ENCODE measurements at places on chromosomes 13 and 19. TPM values are rescaled to one million over a fixed set of nuclear protein-coding genes. Genes with fewer than 3 reads are reported as not detected.

DNA sequence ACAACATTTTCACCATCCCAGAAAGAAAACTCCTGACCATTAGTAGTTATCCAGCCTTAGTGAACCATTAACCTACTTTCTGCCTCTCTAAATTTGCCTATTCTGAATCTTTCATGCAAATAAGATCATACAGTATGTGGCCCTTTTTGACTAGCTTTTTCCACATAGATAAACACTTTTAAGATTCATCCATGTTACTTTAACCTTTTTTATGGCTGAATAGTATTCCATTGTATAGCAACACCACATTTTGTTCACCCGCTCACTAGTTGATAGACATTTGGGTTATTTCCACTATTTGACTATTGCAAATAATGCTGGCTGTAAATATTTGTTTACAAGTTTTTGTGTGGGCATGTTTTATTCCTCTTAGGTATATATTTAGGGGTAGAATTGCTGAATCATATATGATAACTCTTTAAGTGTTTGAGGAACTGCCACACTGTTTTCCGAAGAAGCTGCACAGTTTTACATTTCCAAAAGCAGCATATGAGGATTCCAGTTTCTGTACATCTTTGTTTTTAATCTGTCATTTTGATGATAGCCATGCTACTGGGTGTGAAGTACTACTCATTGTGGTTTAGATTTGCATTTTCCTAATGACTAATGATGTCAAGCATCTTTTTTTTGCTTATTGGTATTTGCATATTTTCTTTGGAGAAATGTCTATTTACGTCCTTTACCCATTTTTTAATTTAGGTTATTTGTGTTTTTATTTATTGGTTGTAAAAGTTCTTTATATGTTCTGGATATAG is 17.1 kb downstream of the COG6 start:
- no peak for DNase-seq

DNA sequence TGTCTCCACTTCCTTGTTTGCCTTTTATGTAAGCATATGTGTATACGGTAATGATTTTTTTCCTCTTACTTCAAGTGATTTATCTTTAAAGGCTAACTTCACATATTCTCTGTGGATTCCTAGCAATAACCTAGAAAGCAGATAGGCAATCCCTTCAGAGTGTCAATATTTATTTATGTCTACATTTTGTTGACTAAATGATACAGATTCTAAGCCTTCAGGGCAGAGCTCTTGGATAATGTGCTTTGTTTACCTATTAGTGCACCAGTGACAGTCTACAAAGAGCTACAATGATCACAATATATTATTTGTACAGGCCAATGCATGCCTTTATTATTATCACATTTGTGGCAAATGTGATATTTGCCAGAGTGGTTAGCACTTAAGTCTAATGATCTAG is 406.2 kb downstream of the EFNB2 start:
- no peak for DNase-seq

DNA sequence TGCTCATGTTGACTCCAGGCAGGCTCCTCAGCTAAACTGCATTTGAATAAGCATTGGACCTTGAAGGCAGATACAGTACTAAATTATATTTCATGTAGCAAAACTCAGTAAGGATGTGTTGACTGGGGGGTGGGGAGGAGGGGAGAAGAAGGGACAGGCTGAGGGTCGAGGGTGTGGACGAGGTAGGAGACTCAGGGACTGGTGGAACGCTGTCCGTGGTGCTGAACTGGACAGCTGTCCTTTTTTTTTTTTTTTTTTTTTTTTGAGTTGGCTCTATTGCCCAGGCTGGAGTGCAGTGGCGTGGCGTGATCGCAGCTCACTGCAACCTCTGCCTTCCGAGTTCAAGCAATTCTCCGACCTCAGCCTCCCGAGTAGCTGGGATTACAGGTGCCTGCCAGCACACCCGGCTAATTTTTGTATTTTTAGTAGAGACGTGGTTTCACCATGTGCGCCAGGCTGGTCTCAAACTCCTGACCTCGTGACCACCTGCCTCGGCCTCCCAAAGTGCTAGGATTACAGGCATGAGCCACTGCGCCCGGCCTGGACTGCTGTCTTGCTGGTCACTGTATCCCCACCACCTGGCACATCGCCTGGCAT is 33.2 kb upstream of the CASP14 start:
- peak; percentile 53 for DNase-seq

GRCh38 chr13:27336014-27336673 is 65.5 kb downstream of the RASL11A start:
- DNase-seq: no peak

DNA sequence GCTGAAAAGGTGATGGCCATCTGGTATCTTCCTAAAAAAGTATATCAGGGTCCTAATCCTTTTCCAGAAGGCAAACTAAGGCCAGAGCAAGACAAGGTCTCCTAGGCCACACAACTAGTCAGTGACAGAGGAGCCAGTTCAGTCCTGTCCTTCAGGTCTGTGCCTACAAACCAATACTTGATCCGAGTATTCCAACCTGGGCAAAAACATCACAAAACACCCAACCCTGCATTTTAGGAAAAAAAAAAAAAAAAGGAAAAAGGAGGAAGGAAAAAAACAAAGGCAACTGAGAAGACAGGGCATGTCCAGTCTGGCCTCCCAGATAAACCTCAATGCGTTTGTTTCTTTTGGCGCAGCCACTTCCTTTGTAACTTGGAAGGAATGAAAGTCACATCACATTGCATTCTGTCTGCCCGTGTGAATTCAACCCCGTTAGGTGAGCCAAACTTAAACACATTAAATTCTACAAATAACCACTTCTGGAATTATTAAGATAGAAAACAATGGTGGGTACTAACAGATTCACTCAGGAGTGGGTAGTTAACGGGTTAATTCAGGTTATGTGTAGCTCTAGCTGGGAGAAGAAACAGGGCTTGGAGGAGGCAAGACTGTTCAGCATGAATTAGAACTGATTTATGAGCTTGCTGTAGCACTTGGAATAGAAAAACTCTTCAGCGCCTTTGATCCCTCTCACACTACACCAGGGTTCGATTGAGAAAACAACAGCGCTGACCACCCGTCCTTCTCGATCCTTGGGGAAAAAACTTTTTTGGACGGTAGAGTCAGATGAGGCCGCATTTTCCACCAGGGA is 43.0 kb upstream of the HNRNPA1L2 start:
- DNase-seq: no peak

GRCh38 chr13:80109303-80109702 is 231.6 kb downstream of the SPRY2 start:
- no peak for DNase-seq

- no peak for DNase-seq
Observed at GRCh38 chr13:61432029-61432428, 16.4 kb upstream of the PCDH20 start.

DNA sequence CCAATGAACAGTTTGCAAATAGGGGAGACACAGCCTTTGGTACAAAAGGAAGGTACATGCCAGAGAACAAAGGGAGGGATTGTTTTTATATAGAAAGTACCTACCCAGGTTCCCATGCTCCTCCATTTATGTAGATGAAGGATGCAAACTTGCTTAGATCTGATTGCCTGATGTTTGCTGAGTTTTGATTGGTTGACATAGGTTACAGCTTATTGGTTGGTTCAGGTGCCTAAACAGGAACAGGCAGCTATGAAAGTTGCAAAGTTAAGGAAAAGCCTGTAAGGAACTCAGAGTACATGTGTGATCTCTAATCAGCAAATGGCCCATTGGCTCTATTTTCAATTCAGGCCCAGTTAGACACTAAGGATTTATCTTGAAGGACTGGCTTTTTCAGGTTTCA is 6.5 kb upstream of the NAA16 start:
- DNase-seq: no peak

DNA sequence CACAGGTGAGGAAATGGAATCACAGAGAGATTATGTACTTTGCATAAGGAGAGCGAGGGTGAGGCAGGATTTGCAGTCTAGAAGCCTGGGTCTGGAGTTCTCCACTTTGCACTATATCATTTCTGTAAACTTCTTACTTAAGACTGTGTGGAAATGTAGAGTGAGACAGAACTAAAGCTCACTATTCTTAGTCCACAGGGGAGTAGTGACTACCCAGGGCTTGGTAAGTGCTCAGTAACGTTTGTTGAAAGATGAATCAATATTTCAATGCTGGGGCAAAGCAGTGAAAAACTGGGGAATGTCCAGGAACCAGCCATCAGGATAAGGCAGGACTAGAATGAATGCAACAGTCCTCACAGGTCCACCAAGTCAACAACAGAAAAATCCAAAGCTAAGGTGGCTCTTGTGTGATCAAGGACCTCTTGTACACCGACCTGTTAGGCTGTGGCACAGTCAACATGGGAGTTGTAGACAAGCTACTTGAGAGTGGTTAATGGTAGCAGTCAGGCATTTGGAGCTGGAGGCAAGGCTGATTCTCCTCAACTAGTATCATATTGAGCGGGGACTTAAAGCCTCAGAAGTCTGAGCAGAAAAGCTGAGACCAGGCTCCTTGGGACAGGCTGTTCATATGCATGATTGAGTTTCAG is 929 bp upstream of the TNFSF13B start:
- no peak for DNase-seq

DNA sequence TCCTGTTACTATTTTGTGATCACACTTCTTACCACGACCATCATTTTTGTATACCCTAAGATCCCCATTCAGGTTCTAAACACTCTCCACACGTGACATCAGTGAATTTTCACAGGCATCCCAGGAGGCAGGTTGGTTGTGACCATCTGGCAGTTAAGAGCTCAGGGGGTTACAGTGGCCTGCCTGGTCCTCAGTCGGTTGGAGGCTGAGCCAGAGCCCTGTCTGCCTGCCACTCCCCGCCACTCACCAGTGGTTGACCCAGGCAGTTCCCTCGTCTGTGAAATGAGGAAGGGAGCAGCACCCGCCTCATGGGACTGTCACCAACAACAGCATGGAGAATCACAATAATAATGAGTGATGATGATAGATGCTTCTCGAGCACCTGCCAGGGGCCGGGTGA is 36.4 kb upstream of the EHD2 start:
- no peak for DNase-seq

- no peak for DNase-seq
Observed at GRCh38 chr19:3324405-3324856, 42.0 kb upstream of the NFIC start.

- DNase-seq: no peak
Observed at GRCh38 chr19:16791942-16792341, 37.3 kb upstream of the SIN3B start.

GRCh38 chr13:34863360-34864135 is 78.5 kb upstream of the NBEA start:
- DNase-seq: peak; percentile 65

DNA sequence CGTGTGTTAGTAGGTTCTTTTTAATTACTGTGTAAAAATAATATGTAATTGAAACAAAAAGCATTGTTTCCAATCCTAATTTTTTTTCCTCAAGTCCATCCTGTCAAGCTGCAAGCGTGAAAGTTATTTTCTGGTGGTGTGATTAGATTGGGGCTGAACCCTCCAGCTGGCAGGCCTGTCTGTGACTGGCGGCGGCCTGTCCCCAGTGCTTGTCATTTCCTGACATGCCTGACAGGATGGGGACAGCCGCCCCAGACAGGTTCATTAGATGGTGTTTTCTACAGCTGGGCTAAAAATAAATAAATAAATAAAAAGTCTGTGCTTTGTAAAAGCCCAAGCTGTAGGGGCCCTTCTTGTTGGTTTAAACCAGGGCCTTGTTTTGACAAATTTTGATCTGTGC is 53.7 kb upstream of the MAB21L1 start:
- DNase-seq: no peak

DNA sequence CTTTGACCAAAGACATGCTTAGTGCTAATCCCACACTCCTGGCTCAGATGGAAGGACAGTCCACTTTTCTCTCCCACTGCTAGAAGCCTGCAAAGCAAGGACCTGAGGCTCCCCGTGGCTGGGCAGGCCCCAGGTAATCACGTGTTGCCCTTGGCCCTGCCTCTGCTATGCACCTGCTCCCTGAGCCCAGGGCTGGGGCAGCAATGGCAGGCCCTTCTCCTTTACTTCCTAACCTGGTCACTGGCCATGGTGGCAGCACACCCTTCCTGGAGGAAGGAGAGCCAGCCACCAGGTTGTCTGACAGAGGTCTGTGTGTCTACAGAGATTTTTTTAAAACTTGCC is 27.9 kb upstream of the ZNF492 start:
- DNase-seq: no peak

DNA sequence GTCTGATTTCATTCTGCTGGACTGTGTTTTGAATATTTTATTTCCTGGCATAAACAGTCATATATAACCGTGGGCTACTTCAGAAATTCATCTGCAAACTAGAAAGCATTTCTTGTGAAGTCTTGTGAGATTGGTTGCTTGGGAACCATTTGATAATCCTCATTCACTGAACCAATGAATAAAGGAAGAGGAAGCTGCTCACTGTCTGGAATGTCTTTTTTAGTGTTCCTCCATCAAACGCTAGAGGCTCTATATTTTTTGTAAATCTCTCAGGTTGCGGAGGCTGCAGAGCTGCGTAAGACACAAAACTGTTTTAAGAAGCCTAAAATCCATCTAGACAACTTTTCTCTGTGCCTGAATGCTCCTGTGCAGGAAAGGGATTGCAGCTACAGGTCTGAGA is 18.7 kb upstream of the GPR12 start:
- DNase-seq: no peak

DNA sequence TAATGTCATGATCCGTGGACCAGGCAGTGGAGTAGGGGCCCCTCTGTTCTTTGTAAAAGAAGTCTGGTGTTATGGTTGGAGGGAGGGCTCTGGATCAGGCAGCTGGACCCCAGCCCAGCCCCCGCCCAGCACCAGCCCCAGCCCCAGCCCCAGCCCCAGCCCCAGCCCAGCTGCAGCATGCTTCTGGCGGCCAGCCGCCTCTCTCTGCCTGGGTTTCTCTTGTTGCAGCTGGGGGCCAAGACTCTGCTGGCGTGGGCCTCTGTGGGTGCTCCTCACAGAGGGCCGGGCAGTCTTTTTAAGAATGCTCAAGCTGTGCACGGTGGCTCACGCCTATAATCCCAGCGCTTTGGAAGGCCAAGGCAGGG is 17.9 kb downstream of the DOT1L start:
- DNase-seq: no peak

DNA sequence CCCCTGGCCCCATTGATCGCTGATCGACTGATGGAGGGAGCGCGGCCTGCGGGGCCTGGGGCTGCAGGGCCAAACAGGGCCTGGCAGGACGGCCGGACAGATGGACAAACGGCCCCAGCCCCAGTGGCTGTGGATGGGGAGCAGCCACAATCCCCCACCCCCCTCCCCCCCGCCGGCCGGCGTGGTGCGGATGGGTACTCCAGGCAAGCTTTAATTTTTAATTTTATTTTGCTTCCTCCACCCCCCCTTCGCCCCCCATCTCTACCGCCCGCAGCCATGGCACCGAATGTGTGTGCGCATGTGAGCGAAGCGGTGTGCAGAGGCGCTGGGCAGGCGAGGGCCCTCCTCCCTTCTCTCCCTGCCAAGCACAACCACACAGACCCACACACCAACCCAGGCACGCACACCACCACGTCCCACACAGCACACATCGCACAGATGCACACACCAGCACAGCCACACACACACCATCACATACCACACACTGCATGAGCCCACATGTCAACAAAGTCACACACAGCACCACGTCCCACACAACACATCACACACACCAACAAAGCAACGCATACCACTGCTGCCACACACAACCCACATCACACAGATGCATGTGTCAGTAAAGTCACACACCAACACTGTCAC is 12.4 kb downstream of the ERFL start:
- no peak for DNase-seq

- DNase-seq: no peak
Observed at GRCh38 chr13:44487989-44488388, 88.1 kb downstream of the TSC22D1 start.

The LHB gene
- not detected for total RNA-seq

The SLC46A3 gene
- 48.5 TPM for total RNA-seq

The MPND gene
- 11.2 TPM for total RNA-seq

The PSG1 gene
- 0.07 TPM for total RNA-seq

The NCR1 gene
- not detected for total RNA-seq

The KASH5 gene
- not detected for total RNA-seq

The PTPRH gene
- total RNA-seq: 31.5 TPM

The COPE gene
- 222 TPM for total RNA-seq

The TPP2 gene
- 42.7 TPM for total RNA-seq

The URAD gene
- 18.2 TPM for total RNA-seq
